Ecto neural progenitor cell (in vitro differentiated cells): ENCODE measurements at places on chromosomes 11 and 22.

DNA sequence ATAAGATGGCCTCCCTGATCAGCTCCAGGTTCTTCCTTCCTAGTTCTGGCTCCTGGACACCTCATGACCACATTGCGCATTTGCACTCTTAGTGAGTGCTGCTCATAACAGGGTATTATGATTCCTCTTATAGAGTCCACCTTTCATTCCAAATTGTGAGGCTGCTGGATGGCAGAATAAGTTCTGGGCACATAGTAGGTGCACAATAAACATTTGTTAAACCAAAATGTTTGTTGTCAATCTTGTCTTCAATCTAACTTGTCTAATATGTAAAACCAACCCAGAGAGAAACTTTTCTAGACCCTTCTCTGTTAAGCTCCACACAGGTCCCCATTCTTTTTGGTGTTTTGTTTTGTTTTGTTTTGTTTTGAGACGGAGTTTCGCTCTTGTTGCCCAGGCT, 22.6 kb upstream of the ZBTB16 start:
- DNase-seq: no peak

- DNase-seq: no peak
These were observed 154.6 kb downstream of the GRIK4 start for GRCh38 chr11:120666121-120666639.

- DNase-seq: no peak
These were observed 69.8 kb downstream of the FBLN1 start for GRCh38 chr22:45572444-45572843.

GRCh38 chr11:36165621-36166397, 123.4 kb downstream of the COMMD9 start:
- DNase-seq: no peak

DNA sequence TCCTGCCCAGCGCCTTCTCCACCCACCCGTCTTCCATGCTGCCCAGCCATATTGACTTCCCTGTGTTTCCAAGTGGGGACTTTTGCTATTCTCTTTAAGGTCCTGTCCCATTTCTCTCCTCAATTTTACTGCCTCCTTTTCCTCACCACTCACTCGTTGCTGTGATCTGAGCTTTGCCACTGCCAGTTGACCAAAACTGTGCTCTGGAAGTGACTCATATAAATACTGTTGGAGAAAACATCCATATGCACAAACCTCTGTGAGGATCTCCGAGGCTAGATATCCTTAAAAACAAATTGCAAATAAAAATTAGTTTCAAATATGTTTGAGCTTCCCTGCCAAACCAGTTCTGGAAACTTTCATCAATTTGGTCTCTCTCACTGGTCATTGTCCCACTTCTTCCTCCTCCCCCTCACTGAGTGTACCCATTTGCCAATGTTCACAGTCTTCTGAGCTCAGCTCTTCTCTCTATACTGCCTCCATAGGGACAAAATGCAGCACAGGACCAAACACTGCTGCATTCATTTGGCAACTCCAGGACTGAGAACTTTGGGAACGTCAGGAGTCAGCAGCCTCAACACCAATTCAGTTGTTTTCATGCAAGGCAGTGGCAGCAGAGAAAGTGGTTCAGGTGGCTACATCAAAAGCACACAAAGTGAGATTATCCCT, 34.0 kb upstream of the MMP13 start:
- no peak for DNase-seq

DNA sequence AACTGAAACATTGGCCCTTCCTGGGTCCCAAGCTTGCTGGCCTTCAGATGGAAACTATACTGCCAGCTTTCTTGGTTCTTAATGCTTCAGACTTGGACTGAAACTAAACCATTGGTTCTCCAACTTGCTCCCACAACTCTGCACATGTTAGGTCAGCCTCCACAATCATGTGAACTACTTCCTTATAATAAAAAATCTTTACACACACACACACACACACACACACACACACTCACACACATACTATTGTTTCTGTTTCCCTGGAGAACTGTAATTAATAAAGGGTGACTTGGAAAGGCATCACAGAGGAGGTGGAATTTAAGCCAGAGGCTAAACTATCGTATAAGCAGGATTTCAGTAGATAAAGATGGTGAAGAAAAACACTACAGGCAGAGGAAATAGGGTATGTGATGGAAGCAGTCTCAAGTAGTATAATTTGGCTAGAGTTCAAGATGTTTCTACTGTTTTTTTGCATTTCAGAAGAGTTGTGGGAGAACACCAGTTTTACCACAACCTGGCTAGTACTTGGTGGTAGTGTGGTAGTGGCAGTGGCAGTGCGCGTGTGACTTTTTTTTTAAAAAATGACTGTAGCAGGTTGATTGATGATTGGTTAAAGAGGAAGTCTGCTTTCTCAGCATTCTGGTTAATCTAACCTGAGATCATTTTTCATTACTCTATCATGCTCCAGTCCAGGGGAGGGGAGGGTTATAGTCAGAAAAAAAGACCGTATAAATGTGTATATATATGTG, 70.1 kb downstream of the PDE3B start:
- DNase-seq: no peak

DNA sequence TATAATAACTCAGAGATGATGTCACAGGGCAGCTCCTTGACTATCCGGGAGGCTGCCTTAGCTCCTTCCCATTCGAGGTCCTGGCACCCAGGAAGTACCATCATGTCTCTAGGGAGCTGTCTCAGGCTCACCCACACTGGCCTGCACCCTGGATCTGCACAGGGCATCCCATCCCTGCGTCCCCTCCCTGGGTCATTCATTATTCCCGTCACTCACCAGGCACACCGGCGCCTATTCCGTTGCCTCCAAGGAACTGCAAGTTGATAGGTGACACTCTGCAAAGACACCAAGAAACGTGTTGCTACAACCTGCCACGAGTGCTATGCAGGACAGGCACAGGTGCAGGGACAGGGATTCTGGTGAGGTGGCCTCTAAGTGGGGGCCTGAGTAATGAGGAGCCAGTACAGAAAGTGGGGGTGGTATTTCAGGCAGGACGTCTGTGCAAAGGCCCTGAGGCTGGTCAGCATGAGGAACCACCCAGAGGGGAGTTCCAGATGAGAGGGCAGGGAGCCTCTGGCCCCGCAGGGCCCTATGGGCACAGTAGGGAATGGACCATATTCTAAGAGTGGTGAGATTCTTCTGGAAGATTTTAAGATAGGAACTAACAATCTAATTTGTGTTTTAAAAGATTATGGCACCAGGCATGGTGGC, 71.6 kb upstream of the SHANK2 start:
- DNase-seq: no peak

GRCh38 chr11:35308157-35308556, 111.2 kb downstream of the SLC1A2 start:
- no peak for DNase-seq

DNA sequence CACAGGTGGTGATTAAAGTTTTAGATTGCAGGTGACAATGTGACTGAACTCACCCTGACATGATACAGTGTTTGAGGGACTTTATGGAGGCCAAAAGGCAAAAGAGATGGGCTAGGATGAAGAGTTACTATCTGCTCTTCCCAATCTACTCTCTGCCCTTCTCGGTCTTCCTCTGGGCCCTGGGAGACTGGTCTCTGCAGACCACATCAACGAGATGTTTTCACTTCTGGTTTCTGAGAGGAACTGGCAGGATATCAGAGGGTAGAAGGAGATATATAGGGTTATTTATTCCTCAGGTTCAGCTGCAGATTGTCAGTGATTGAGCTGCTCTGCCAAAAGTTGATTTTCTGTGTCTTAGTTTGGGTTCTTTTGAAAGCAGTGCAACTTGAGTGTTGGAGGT, 32.4 kb upstream of the CD44 start:
- DNase-seq: no peak

- no peak for DNase-seq
These were observed 92.9 kb downstream of the DYNC2H1 start for GRCh38 chr11:103202048-103202651.

DNA sequence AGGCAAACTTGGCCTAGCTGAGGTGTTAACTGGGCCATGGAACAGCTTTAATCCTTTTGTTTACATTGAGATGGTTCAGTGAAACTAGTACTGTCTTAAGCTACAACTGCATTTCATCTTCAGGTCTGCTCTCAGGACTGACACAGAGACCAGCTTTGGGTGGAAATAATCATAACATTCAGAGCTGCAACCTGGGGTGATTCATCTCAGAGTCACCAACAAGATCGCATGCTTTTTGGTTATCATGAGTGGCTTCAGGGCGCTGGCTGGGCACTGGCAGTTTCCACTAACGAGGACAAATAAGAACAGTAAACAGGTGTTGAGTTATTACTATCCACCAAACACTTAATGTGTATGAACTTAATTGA, 60.9 kb upstream of the PAX6 start:
- DNase-seq: no peak

DNA sequence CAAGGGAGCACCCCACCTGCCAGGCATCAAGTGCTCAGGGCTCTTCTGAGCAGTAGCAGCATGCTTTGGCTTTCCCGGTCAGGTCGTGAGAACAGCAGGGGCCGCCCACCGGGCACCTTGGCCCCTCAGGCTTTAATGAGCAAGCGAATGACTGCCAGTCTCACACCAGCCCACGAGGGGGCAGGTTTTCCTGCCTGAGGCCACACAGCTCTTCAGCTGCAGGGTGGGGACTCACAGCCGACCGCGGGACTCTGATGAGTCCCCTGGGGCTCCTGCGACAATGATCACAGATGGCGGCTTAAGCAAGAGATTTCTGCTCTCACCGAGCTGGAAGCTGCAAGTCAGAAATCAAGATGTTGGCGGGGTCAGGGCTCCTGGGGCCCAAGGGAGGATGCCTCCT, 14.3 kb upstream of the FGF19 start:
- peak; percentile 88 for DNase-seq

- DNase-seq: no peak
These were observed 27.9 kb upstream of the LRRC32 start for GRCh38 chr11:76698321-76699043.

GRCh38 chr11:60950933-60951605, 907 bp downstream of the SLC15A3 start:
- DNase-seq: peak; percentile 65

DNA sequence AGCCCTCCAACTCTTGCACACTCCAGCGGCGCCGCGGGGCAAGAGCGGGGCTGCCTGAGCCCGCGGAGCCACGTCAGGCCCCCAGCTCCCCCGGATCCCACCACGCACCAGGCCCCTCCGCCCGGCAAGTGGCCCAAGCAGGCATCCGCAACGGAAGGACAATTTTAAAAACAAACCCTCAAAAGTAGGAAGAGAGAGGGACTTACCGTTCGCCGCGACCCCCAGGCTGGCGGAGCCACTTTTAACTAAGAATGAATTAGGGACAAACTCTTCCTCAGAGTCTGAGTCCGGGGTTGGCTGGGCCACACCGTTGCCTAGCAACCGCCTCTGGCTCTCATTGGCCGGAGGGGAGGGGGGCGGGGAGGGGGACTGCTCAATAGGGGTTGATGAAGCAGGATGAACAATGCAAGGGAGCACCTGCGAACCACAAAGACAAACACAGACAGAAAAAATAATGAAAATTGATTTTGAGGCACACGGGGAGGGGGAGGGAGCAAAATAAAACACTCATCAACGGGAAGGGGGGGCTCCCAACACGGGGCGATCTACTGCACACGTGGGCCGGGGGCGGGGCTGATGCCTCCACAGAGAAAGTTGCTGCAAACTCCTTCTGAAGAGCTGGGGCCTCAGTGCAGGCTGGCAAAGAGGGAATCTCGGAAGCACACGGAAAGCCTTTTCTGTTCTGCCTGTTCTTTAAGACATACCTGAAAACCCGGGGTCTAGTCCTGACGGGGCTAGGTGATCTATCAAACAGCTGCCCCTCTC, 387.5 kb upstream of the NARS2 start:
- peak; percentile 93 for DNase-seq

DNA sequence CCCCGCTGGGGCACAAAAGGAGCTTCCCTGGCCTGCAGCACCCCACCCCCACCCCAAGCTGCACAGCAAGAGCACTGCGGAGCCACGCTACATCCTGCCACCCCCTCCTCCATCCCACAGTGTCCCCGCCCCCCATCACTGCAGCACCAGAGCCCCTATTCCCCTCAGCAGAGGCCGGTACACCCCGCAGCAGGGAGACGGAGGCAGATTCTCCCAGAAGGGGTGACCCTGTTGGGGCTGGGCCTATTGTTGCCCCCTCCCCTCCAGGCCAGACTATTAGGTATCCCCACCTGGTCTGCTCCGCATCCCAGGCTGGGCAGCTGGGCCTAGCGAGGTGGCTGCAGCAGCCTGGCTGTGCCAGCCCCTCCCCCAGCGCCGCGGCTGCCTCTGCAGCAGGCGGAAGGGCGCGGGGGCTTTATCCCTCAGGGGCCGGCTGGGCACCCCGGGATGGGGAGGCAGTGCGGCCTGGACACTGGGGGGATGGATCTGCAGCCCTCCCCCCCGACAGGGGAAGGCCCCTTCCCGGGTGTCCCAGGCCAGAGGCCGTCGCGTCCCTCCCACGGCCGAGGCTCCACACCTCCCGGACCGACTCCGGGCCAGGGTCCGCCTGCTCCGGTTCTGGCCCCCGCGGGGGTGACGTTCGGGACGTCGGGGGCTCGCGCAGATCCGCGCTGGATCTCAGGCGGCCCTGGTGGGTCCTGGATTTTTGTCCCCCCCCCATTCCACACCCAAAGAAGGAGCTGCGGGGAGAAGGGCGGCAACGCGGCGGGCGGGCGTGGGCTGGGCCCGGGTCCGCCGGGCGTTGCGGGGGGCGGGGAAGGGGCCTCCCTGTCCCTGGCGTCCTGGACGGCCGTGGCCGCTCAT, 943 bp downstream of the DUSP8 start:
- peak; percentile 65 for DNase-seq

DNA sequence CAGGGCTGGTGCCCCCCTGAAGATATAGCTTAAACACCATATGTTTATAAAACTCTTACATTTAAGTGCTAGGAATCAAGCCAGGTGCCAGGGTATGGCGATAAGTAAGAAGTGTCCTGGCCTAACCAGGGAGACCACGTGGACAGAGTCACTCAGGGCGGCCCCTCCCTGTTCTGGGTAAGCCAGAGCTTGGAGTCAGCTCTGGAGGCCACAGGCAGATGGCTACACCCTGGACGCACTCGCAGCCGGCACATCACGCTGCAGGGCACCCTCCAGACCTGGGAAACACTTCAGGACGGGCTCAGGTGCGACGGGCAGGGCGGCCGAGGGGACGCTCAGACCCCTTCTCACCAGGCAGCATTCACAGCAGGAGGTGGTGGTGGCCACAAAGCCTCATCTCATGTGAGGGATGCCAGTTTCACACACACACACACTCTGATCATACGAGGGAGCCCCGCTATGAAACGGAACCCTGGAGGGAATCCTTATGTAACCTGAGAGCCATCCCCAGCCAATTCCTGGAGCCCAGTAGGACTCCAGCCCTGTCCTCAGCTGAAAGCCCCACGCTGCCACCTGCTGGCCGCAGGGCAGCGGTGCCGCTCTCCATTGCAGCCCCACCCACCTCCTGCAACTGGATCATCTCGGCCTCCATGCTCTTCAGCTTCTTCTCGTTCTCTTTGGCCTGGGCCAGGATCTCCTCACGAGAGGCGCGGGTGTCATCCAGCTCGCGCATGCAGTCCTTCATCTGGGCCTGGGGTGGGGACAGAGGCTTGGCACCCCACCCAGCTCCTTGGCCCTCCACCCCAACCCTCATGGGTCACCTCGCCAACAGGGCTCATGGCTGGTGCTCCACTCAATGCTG, 33.4 kb downstream of the APOL1 start:
- peak; percentile 90 for DNase-seq
